ENCODE measurements at places on chromosomes 16 and 17.

DNA sequence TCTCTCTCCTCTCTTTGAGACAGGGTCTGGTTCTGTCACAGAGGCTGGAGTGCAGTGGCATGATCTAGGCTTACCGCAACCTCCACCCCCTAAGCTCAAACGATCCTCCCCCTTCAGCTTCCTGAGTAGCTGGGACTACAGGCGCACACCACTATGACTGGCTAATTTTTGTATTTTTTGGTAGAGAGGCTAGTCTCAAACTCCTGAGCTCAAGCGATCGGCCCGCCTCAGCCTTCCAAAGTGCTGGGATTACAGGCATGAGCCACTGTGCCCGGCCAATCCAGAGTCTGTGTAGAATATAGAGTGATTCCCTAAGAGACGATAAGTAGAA is 65.8 kb upstream of the RPH3AL start:
- DNase-seq, result no peak

GRCh38 chr16:80670170-80670865 is 129.5 kb downstream of the DYNLRB2 start:
- no peak for DNase-seq

GRCh38 chr17:74190807-74191406 is 12.6 kb upstream of the RPL38 start:
- no peak for DNase-seq

- no peak for DNase-seq
These were observed 68.0 kb downstream of the MED13 start for GRCh38 chr17:61996916-61997605.

- no peak for DNase-seq
These were observed 11.1 kb downstream of the SYNRG start for GRCh38 chr17:37598145-37598544.
